Lower leg skin (tissue), 4 donors: ENCODE measurements at places on chromosomes 4 and X. TPM values are rescaled to one million over a fixed set of nuclear protein-coding genes. Genes with fewer than 3 reads are reported as not detected.

GRCh38 chr4:21992330-21992729 is 43.8 kb upstream of the KCNIP4 start:
- no peak for DNase-seq

RHOXF2B gene
- total RNA-seq = not detected

GBA3 gene
- not detected for total RNA-seq

- no peak for DNase-seq
These were observed 42.3 kb downstream of the BCOR start for GRCh38 chrX:40055495-40055894.

DNA sequence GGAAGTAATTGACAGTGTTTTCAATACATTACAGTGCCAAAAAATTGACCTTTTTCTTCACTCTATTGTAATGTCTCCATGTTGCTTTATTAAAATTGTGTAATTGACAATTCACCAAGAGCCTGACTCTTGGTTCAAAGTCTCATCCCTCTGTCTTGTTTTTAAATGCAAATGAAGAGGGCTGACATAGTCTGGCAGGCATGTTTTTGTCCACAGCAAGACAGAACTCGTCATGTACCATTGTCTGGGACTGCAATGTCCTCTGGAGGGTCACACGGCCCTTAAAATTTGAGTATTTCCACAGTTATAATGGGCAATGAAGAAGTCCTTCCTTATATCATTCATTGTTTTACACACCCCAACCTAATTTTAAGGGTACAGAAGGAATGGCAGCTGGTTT is 38.0 kb upstream of the FBXW7 start:
- no peak for DNase-seq

DNA sequence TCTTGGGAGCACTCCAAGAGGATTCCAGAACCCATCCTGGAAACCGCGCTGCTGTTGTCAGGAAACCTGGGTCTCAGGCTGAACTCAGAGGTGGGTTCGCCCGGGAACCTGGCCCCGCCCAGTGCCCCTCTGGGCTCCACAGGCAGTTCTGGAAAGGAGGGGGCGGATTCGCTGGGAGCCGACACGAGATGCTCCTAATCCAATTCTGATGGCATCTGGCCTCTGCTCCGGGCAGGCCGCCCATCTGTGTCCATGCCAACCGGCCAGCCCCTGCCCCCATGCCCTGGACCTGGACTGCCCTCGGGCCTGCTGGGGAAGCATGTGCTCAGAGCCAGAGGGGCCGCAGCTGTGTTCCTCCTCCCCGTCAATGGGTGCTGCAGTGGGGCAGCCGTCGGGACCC is 21.0 kb downstream of the ATP2B3 start:
- no peak for DNase-seq

CDKL2 gene
- total RNA-seq = 2.5 TPM
